ENCODE measurements at places on chromosomes 1 and 21.

DNA sequence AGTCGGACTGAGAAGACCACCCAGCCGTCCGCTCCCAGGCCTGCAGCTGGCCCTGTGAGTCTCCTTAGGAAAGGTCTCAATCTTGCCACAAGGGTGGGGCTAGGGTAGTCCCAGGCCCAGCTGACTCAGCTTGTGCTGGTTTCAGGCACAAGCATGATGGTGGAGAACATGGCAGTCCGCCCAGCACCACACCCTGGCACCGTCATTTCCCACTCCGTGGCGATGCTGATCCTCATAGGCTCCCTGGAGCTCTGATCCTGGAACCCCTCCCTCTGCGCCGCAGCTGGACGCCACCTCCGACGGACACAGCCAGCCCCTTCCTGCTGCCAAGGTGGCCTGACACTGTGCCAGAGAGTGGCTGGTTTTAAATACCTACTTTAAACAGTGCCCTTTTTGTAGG lies 10.7 kb downstream of the TMEM81 start:
- no peak for DNase-seq

GRCh38 chr1:204170494-204171155 lies 4.5 kb upstream of the REN start:
- no peak for DNase-seq

- no peak for DNase-seq
These were observed 395.6 kb upstream of the PBX1 start for GRCh38 chr1:164163289-164163849.

DNA sequence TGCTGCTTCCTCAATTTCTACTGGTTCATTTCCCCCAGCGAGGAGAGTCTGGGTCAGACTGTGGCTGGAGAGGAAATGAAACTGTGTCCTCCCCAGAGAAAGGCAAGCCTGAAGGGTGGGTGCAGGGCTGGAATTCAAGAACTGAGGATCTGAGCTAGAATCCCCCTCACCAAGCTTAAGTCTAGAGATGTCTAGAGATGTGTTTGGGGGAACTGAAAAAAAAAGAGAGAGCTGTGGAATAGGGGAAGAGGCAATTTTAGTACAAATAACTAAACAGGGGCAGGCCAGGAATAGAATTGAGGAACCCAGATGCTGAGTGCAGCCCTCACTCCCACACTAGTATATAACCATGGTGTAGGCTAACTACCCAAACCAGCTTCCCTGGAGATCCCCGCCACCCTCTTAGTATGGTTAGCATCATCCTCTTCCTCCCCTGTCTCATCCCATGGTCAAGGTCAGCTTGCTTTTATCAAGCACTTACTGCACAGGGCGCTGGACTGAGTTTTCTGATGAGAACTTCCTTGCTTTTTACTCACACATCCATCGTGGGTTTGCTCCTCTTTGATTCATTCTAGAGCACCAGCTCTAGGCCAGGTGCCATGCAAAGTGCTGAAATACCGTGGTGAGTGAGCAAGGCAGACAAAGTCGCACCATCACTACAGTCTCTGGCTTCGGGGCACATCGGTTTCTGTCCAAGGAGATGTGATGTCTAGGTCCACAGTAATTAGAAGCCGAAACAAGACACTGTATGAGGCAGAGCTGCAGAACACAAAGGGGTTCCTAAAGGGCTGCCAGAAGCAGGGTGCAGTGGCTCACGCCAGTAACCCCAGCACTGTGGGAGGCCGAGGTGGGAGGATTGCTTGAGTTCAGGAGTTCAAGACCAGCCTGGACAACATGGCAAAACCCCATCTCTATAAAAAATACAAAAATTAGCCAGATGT lies 112.9 kb upstream of the IPO9 start:
- no peak for DNase-seq

DNA sequence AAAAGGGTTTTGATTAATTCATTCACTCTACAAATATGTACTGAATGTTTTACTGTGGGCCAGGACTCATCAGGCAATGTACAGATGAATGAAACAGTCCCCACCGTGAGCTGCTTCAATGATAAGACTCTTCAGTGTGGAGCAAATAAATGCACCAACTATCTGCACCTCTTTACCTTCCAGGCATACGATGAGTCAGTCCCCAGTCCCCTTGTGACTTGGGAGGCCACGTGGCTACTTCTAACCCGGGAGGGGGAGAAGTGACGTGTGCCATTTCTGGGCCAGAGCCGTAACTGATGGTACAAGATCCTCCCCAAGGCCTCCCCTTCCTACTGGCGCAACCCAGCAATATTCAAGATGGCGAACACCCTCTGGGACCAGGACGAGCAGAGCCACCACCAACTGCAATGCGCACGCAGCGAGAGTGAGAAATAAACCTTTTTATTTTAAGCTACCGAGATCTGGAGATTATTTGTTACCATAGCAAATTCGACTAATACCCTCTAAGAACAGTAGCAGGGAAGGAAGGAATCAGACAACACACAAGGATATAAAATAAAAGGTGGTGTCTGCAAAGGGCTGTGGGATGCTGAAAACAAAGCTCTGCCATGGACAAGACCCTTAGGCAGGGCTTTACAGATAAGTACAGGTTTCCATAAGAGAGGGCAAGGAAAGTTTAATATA lies 74.5 kb downstream of the NPHP4 start:
- DNase-seq: no peak

- DNase-seq: no peak
These were observed 184.0 kb downstream of the VPS13D start for GRCh38 chr1:12413664-12414410.

DNA sequence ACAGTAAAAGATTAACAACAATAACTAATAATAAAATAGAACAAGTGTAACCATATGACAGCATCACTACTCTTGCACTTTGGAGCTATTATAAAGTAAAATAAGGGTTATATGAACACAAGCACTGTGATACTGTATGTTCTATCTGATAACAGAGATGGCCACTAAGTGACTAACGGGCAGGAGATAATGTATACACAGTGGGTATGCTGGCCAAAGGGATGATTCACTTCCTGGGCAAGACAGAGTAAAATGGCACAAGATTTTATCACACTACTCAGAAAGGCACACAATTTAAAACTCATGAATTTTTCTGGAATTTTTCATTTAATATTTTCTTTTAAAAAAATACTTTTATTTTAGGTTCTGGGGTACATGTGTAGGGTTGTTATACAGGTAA lies 12.3 kb downstream of the SLC9C2 start:
- DNase-seq: no peak

DNA sequence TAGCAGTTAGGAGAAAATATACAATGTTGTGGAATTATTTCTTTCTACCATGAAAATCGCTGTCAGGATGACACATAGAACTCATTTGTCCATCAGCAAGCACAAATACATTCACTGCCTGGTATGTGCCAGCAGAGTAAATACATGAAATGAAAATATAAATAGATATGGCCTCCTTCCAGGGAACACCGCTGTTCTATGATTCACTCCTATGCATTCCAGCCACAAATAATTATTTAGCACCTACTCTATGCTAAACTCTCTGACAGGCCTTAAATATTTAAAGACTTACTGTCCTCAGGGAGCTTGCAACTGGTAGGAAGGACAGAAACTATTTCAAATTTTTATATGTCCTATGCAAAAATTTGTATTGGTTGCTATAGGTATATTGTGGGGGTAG lies 975.0 kb upstream of the NCAM2 start:
- no peak for DNase-seq

DNA sequence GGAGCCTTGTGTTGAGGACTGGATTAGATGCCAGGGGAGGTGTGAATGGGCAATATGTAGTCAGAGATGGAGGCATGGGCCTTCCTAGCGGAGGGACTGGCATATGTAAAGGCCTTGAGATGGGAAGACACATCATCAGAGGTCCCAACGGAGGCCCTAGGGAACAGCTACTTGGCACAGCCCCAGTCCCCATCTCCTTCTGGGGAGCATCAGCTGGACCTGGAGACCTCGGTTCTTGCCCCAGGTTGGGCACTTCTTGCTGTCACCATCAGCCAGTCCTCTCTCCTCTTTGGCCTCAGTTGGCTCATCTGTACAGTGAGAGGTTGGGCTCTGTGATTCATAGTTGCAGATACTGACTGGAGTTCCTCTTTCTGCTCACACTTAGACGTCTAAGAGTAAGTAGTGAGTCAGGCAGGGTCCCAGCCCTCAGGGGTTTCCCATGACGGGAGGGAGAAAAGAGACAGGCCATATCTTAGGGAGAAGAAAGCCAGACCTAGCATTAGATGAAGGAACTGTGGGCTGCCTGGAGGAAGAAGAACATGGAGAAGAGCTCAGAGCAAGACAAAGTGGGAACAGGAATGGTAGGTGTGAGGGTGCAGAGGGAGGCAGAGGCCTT lies 3.4 kb upstream of the MARCKSL1 start:
- no peak for DNase-seq

GRCh38 chr1:61754545-61754944 lies 12.3 kb downstream of the PATJ start:
- DNase-seq: no peak

- DNase-seq: no peak
These were observed 4.4 kb upstream of the KCNN3 start for GRCh38 chr1:154874465-154874864.

- DNase-seq: no peak
These were observed 88.1 kb upstream of the JAK1 start for GRCh38 chr1:65054481-65054880.

DNA sequence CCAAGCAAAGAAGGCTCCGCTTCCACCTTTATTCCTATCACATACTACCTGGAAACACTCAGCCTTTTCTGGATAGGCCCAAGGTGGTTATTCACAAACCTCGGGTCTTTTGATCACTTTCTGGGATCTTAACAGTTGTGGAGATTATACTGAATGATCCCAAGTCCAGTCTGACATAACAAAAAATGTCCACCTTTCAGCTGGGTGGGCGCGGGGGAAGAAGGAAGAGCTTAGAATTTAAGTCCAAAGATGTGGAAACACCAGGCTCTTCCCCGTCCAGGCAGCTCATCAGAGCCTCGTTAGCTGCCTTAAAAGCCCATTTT lies 338 bp upstream of the C1orf53 start:
- no peak for DNase-seq

GRCh38 chr1:55926906-55927471 lies 652.4 kb downstream of the PLPP3 start:
- no peak for DNase-seq

DNA sequence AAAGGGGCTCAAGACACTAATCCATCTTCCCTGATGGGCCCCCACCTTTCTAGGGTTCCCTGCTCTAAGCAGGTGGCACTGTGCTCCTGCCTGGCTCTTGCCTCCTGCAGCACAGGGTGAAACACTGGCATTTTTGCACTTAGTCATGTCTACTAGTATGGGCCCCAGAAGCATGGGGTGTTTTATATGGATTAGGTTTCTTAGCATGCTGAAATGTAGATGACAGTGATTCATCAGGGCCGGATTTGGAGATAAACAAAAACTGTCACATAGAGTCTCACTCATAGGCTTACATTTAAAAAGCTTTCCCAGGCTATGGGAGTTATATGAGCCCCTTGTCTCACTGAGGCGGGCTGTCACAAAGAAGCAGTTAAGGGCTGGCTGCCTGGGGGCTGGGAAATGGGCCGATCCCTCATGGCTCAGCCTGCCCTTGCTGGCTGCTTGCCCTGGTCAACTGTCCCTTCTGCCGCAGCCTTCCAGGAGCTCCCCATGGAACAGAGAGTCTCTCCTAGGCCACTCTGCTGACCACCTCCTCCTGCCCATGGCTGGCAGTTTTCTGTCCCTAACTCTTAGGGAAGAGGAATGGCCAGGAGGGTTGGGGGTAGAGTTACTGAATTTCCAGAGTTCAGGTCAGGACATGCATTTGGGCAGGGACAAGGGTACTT lies 6.5 kb downstream of the GALNT2 start:
- no peak for DNase-seq

- DNase-seq: no peak
These were observed 23.9 kb downstream of the GPR161 start for GRCh38 chr1:168112673-168113305.
